Non-pigmented ciliary epithelial cell (primary cell): ENCODE measurements at places on chromosomes 3 and 15.
A peak's percentile ranks its signal among the peaks of the same experiment; 100 is the strongest.

GRCh38 chr3:74027121-74027520 is 402.4 kb upstream of the PDZRN3 start:
- no peak for DNase-seq

DNA sequence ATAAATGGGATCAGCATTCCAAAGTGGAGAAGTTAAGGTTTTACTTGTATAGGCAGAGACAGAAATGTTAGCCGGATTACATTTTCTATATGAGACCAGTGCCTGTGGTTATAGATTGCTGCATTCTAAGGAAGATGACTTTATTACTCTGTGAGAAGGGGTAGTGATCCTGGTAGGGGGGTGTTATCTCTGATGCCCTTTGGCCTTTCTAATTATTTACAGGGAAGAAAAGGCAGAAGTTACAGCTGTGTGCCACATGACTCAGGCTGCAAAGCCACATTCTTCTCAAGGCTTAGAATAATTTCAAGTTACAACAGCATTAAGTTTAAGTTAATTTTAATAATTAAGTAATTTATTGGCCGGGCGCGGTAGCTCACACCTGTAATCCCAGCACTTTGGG is 2.2 kb upstream of the TMC3 start:
- no peak for DNase-seq

- DNase-seq: no peak
Measured at GRCh38 chr3:12838179-12838965, 3.0 kb downstream of the RPL32 start.

- DNase-seq: no peak
Measured at GRCh38 chr15:79881254-79881653, 15.6 kb downstream of the MTHFS start.

- DNase-seq: no peak
Measured at GRCh38 chr15:101387574-101387973, 92.5 kb upstream of the SNRPA1 start.

DNA sequence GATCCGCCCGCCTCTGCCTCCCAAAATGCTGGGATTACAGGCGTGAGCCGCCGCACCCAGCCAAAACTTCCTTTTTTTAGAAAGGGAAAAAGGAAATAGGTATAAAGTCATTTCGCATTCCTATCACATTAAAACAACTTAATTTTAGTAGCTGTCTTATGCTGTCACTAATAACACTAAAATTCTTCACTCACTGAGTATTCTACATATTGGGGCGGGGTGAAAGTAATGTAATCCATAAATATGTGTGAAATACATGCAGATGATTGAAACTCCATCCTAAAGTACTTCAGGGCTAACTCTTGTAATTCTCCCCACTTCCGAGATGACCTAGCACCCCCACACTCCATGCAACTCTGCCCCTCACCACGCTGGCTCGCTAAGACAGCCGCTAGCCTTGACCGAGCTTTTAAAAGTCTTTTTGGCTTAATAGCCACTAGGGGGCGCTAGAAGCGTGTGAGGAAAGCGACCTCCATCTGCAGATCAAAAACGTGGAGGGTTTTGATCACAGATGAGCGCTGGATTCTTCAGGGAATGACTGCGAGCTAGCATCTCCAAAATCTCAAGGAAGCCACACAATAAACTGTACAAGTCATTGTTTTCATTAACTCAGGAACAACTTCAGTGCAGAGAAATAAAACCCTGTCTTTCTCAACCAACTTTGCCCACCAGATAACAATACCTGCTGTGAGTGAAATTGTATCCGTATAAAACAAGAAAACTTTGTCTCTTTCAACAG is 129.3 kb upstream of the IGF1R start:
- DNase-seq: peak; percentile 27

DNA sequence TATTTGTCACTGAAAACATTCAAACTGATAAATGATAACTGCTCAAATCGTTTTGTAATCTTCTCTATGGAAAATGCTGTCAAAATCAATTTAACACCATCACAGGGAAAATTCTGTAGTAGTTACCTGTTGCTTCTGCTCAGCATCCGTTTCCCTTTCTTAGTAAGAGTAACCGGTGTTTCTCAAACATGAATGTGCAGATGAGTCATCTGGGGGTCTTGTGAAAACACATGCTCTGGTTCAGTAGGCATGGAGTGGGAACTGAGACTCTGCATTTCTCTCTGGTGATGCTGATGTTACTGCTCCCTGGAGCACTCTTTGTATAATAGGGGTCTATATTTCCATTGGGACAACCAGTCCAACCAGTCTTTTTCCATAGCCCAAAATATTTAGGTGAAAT is 145.1 kb downstream of the SEMA6D start:
- no peak for DNase-seq

DNA sequence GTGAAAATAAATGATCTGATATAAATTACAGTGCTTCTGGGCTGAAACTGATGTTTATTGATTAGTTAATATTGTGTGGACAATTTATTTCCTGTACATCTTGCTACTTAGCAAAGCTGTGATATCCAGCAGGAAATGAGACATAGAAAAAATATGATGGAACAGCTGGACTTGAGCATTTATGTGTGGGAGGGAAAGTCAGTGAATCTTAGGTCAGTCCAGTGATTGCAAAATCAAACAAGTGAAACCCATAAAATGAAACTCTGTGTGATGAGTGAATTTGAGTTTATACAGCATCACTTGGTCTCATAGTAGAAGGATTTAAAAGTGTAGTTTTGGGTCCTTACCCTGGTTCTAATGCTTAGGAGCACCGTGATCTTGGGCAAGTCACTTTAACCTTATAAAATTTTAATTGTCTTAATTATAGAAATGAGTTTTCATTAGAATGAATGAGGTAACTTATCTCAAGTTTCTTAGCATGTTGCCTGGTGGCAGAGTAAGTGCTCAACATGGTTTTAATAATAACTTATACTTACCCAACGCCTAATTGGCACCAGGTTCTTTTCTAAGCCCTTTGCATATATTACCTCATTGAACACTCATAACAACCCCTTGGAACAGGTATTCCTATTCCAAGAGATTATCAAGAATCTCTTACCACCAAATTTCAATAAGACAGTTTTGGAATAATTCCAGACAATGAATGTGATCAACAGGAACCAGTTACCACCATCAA is 194.6 kb downstream of the ADAMTSL3 start:
- peak; percentile 94 for DNase-seq

DNA sequence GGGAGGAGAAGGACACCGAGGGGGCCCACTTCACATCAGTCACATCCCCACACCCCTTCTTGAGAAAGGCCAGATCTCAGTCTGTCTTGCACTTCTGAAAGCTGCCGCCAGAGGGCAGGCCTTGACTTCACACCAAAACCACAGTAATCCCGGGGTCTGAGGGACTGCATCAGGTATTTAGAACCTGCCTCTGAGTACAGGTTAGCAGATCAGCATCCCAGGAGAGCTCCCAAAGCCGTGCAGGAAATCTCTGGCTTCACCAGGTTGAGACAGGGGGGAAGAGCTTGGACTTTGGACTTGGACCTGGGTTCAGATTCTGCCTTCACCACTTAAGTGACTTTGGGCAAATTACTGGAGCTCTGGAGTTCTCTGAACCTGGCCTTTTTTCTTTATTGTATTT is 50.3 kb downstream of the LHFPL4 start:
- peak; percentile 28 for DNase-seq
